ENCODE measurements at places on chromosomes 4 and X.
A peak's percentile ranks its signal among the peaks of the same experiment; 100 is the strongest.

- DNase-seq, result no peak
Measured at GRCh38 chr4:86401826-86402225, 42.0 kb upstream of the MAPK10 start.

DNA sequence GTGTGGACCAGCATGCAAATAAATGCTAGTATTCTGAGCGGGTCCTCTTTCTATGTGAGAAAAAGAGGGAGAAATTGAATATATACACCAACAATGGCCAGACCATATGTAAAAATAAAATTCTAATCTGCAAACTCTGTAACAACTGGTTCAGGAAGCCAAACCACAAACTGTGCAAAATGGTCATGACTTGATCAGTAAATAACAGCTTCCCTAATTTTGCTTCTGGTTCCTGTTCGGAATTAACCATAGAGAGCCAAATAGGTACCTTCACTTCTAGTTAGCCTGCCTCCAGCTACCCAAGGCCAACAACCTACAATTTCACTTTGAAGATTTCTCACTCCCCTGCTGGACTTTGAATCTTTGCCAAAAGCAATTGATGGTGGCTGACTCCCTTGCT, 1313.2 kb downstream of the ADGRL3 start:
- no peak for DNase-seq

GRCh38 chr4:146245246-146245645, 30.9 kb downstream of the REELD1 start:
- DNase-seq, result no peak

DNA sequence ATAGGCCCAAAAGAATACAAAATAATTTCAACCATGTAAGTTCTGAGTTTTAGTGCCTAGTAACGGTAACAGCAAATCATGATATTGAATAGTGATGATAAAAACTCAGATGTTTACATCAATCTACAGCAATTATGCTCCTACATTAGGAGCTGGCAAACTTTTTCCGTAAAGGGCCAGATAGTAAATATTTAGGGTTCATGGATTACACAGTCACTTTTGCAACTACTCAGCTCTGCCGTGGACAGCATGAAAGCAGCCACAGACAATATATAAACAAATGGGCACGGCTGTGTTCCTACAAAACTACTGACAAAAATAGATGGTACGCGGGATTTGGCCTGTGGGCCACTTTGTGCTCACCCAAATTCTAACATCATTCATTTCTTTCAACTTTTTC, 167.8 kb upstream of the NAP1L5 start:
- no peak for DNase-seq

DNA sequence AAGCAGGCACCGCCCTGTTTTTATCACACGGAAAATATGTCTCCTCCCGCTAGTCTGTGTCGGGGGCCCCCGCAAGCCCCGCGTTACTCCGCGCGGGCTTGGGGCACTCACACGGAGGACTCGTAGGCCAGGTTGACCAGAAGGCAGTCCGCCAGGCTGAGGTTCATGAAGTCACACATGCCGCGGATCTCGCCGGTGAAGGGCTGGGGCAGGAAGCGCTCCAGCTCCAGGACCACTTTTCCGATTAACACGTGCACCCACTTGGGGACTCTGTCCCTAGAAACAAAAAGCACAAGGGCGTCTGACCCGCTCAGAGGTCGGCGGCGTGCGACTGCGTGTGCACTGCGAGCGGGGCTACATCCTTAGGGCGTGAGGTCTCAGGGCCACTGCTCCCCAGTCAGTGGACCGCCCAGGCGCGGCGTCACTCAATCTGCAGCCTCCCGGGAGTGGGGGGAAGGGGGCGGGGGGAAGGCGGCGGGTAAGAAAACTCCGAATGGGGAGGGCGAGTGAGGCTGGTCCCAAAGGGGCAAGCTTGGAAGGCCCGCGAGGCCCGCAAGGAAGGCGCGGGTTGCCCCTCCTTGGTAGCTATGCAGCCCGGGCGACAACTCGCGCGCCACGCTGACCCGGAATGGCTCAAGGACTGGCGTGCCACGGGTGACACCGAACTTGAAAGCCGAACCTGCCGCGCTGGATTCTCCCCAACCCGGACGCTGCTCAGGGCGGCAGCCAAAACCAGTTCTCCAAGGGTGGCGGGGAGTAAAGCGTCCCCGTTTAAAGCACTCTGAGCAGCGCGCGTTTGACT, 722 bp downstream of the NAAA start:
- peak; percentile 53 for DNase-seq

- DNase-seq, result no peak
Measured at GRCh38 chr4:13047591-13047990, 436.5 kb downstream of the RAB28 start.

DNA sequence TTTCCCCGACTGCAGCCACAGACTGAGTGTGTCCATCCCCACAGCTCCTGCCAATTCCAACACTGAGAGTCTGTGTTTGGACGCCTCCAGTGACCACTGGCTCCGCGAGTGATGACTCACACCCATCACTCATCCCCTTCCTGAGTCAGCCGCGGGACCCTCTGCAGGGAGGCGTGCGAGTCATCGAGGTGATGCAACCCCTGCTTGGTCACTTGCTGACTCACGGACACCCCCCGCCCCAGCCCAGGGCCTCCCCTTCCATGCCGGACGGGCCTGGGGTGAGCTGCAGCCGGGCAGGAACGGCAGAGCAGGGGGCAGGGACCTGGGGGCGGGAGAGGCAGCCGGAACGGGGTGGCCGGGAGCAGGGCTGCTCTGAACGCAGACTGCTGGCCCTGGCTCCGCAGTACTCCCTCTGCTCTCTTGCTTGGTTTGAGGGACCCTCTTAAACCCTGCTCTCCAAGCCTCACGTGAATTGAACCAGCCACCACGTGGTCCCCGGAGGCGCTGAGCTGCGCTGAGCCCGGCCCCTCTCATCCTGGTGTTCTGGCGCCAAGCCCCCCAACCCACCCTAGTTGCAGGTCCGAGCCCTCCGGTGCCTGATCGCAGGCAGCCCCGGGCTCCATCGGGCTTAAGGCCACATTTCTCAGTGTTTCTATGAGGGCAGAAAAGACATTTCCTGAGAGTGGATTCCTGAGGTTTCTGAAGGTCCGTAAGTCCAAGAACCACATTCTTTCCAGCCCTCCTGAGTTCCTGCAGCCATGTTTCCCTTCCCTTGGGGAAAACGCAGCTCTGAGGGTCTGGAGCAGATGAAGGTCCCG, 32.4 kb downstream of the FGFRL1 start:
- DNase-seq, result peak; percentile 62

GRCh38 chr4:85895755-85896154, 420.8 kb downstream of the ARHGAP24 start:
- no peak for DNase-seq

GRCh38 chr4:48178931-48179330, 44.9 kb upstream of the TXK start:
- no peak for DNase-seq

- DNase-seq, result no peak
Measured at GRCh38 chr4:1023075-1023640, 11.7 kb downstream of the FGFRL1 start.

DNA sequence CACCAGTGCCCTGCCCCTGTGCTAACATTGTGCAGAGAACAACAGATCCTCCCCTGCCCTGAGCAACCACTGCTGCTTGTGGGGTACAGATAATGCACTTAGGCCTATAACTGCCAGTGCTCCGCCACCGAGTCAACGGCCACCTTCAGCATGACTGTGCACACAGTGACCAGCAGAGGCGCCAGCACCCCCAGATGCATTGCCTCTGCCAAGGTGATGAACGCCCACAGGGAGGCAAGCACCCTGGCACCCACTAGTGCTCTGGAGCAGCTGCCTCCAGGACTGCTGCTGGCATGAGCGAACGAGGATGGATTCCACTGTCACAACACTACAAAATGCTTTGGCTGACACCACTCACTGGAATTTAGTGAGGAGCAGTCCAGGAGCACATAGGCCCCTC, 38.2 kb downstream of the SPIN2B start:
- DNase-seq, result no peak

DNA sequence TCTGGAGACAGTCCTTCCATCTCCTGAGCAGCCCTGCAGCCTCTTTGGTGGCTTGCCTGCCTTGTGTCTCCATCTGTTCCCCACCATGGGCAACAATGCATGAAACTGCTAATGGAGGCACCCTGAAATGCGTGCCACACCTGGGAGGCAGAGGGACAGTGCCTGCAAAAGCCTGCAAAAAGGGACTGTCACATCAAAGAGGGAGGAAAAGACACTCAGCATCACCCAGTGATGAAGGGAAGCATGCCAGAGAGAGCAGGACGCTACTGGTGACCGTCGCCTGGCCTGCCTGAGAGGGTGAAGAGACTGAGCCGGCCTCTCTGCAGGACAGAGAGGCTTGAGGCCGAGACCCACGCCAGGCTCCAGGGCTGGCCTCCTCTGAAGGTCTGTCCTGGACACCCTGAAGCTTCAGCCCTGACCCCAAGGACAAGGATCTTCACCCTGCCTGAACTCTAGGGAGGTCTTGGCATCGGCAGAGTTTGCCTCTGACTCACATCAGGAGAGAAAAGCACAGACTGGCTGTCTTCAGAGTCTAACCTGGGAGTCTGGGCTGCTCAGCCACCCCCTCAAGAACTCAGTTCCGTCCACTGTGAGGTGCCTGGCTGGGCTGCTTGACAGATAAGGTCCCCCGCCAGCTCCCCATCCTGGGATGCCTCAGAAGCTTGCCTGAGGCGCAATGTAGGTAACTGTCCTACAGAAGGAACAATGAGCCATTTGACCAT, 8.1 kb downstream of the ACSL1 start:
- DNase-seq, result no peak

- no peak for DNase-seq
Measured at GRCh38 chr4:31043382-31044062, 323.4 kb downstream of the PCDH7 start.

DNA sequence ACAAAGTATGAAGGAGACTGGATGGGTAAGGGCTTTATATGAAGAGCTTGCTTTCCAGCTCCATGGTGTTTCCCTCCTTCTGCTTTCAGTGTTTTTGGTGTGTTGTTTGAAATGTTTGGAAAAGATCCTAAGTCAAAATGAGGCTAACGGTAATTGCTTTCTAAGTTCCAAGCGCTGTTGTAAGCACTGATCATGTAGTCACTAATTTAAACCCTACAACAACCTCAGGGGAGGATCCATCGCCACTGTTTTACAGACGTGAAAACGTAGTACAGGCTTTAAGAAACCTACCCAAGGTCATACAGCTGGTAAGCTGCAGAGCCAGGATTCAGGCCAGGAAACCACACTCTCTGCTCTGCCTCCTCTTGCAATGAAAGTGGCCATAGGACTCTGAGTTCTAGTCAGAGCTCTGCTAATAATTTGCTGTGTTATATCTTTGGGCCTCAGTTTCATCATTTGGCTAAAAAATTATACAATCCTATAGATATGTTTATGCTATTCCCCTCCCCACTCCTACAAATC, 102.9 kb upstream of the PGRMC2 start:
- no peak for DNase-seq

GRCh38 chr4:76883147-76883546, 14.8 kb downstream of the SOWAHB start:
- no peak for DNase-seq

GRCh38 chr4:73718375-73719373, 21.7 kb upstream of the CXCL8 start:
- DNase-seq, result no peak

- no peak for DNase-seq
Measured at GRCh38 chr4:10762561-10762960, 78.0 kb upstream of the CLNK start.

GRCh38 chr4:59553063-59553720, 1646.9 kb upstream of the ADGRL3 start:
- DNase-seq, result no peak

DNA sequence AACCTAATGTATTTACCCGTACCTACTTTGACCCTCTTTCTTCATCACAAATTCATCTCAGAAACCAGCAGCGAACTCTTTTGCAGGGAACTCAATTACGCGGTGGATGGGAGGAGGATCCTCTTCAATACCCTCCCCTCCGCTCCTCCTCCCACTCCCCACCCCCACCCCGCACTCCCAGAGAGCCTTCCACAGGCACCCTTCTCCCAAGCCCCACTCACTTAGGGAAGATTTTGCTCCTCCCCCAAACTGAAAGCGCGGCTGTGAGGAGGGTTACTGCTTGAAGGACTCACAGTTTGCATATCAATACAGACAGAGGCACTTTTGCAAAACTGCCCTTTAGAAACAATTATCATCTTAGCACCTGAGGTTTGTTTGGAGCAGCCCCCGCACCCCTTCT, 960 bp upstream of the IL1RAPL1 start:
- DNase-seq, result peak; percentile 68

- no peak for DNase-seq
Measured at GRCh38 chr4:55396308-55397125, 760 bp downstream of the TMEM165 start.

DNA sequence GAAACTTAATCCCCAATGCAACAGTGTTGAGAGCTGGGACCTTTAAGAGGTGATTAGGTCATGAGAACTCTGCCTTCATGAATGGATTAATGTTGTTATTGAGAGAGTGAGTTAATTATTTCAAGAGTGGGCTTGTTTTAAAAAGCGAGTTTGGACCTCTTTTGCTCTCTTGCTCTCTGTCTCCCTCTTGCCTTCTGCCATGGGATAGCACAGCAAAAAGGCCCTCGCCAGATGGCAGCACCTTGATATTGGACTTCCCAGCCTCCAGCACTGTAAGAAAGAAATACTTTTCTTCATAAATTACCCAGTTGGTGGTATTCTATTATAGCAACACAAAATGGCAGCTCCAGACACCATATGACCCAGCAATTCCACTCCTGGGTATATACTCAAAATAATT, 7.0 kb upstream of the ATP6AP2 start:
- no peak for DNase-seq

DNA sequence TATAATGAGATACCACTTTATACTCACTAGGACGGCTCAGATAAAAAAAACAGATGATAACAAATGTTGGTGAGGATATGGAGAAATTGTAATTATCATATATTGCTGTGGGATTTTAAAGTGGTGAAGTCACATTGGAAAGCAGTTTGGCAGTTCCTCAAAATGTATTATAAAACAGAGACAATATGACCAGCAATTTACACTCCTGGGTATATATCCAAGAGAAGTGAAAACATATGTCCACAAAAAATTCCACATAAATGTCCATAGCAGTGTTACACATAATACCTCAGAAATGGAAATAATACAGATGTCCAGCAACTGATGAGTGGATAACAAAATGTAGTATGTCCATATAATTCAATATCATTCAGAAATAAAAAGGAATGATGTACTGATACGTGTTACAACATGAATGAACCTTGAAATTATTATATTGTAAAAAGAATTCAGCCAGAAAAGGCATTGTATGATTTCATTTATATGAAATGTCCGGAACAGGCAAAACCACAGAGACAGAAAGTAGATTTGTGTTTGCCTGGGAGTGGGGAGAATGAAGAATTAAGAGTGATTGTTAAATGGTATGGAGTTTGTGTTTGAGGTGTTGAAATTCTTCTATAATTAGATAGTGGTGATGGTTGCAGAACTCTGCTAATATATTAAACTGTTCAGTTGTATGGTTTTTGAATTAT, 220.9 kb downstream of the SLC7A11 start:
- DNase-seq, result no peak

- no peak for DNase-seq
Measured at GRCh38 chrX:8377041-8377440, 87.6 kb upstream of the VCX3B start.

DNA sequence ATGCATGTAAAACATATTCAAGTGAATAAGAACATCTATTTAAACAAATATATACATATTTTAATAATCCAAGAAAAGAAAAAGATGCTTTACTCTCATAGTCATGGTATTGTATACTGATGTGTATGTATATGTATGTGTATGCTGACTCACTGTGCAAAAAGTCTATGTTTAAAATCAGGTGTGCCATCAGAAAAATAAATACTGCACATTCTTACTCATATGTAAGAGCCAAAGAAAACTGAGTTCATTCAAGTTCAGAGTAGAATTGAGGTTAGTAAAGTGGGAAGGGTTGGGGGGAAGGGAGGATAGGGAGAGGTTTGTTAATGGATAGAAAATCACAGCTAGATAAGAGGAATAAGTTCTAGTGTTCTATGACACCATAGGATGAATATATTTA, 403.9 kb upstream of the SMIM31 start:
- no peak for DNase-seq

All from putamen (tissue), 1 donor.